ENCODE measurements at places on chromosomes 11 and 22.

DNA sequence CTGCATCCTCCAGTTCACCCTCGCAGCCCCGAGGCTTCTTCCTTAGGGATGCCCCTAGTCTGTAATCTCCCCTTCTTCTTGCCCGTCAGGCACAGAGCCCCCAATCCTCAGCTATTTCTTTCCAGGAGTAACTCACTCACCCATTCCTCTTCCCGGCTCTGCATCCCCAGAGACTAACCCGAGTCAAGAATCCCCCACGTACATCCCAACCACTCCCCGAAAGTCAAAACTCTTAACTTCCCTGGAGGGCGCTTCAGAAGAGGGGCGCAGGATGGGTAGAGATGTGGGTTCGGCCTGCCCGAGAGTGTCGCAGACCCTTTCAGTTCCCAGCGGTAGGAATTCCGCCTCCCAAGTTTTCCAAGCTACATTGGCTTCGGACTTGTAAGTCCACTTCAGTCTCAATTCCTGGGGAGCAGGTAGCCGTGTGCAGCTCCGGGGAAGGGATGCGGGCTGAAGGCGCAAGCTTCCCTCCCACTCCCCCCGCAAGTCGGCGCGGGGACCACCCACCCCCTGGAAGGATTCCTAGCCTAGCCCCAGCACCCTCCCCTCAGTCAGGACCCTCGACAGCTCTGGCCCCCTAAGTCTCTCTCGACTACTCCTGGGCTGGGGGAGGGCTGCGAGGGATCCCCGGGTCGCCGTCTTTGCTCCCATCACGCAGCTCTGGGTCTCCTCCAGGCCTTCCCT lies 871 bp downstream of the BDNF start:
- DNase-seq, result peak; percentile 22

GRCh38 chr11:72228229-72228843 lies 3.8 kb downstream of the INPPL1 start:
- DNase-seq, result no peak

- DNase-seq, result no peak
Measured at GRCh38 chr11:134519390-134519750, 107.3 kb upstream of the B3GAT1 start.

GRCh38 chr11:102623998-102624397 lies 1.1 kb downstream of the MMP20 start:
- no peak for DNase-seq

GRCh38 chr11:60785136-60785535 lies at the start of gene MS4A10:
Gene MS4A10, plus strand, starts transcription at chr11:60785333. Its CDS starts 5,003 bp downstream, at chr11:60790336.
- no peak for DNase-seq
